ENCODE measurements at places on chromosomes 3 and 15.

GRCh38 chr3:186459108-186459467 lies 85.1 kb downstream of the CRYGS start:
- no peak for DNase-seq

- DNase-seq = no peak
Measured at GRCh38 chr3:66443118-66443803, 57.6 kb downstream of the LRIG1 start.

DNA sequence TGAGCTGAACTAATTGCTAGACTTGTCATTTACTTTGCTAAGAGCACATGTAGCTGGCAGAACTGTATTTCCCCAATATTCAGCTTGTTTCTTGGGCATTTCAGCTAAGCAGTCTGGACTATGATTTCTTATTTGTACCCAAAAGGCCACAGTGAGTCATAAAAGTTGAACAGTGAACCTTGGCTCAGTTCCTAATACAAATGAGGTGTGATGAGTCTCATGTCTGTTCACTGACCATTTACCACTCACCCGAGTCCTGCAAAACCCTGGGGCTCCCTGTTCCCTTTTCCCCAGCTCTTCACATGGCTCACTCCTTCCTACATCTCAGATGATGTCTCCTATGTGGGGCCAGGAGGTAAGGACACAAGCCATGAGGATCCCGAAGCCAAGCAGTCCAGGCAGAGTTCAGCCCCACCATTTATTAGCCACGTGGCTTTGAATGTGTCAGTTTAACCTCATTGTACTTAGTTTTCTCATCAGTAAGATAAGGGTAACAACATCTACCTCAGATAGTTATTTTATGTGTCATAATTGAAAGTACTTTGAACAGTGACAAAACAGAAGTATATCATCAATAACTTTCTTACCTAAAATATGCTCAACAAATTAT lies 239.3 kb downstream of the IL5RA start:
- no peak for DNase-seq

DNA sequence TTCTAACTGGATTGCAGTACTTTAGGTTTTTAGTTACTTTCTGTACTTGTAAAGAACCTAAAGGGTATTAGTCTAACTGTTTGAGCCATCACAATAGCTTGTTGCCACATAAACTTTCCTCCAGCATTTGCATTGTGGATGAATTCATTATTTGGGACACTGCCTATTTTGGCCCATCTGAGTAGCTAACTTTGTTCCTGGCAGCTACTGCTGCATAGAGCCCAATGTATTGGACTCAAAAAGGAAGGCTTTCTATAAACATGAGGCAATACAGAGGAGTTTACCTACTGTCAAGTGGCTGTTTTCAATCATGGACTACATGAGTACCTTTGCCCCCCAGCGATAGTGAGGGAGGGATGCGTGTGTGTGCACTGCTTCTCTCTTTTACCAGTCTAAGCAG lies 1.9 kb downstream of the ROBO2 start:
- DNase-seq = no peak

DNA sequence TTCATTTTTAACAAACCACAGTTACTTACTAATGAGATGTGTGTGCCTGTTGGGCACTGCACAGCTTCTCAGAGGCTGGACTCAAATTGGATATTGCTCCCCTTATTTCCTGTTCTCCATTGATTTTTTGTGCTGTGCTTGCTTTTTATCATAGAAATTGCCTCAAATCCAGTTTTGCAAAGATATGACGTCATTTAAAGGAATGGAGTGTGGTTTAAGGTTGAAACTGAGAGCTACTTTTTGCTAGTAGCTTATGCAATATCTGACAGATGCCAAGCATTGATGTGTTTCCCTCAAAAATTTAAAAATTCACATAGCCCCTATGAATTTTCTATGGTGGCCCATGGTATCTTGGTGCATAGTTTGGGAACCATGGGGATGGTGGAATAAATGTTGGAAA lies 67.7 kb upstream of the ROPN1 start:
- no peak for DNase-seq

DNA sequence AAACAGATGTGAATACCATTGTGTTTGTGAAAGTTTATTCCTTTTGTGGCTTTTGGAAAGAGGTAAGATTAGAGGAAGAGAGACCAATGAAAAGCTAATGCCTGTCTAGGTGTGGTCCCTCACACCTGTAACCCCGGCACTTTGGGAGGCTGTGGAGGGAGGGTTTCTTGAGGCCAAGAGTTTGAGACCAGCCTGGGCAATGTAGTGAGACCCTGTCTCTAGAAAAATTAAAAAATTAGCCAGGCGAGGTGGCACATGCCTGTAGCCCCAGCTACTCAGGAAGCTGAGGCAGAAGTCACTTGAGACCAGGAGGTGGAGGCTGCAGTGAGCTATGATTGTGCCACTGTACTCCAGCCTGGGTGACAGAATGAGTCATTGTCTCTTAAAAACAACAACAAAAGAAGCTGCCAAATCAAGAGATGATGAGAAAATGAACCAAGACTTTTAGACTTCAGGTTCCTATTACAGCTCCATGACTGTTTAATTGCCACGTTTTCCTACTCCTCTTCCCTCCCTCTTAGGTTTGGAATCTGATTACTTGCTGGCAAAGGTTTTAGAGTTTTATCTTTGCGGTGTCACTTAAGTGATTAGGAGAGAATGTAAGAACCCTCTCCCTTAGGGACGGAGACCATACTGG lies 68.7 kb downstream of the CGNL1 start:
- no peak for DNase-seq

GRCh38 chr15:45230245-45230965 lies 21.6 kb upstream of the SLC28A2 start:
- DNase-seq = no peak

GRCh38 chr3:43478118-43478785 lies 143.6 kb downstream of the ANO10 start:
- DNase-seq = no peak

DNA sequence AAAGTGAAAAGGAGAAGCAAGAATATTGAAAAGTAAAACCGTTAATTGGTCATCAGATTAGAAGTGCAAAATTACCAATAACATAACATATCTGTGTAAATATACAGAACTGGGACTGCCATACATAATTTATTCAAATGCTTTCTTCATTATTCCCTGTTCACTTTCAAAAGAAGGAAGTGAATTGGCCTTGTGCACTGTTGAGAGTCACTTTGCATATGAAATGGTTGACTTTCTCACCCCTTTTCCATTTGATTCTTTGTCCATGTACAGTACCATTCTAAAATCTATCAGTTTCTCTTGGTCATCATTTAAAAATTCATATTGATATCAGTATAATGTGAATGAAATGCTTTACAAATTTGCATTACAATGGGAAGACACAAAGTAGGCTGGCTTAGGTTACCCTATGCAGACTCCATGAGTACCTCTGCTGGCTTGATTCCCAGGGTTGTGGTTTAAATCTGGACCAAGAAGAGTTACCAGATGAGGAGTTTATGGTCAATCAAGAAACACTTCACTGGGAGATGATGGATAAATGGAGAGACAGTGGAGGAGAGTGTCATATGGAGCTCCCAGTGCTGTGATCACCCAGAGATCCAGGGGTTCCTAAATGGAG lies 210.9 kb upstream of the TOPAZ1 start:
- no peak for DNase-seq

DNA sequence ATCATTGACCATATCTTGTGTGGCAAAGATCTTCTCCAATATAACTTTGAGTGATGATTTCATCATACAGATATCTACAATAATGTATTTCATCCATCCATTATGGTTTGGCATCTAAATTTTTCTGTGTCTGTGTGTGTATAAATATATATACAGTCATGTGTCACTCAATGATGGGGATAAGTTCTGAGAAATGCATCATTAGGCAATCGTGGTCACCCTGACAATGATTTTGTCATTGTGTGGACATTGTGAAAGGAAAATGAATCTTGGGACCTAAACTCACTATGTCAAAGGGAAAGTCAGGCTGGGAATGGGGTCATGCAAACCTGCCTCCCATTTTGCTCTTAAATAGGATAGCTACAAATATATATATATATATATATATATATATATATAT lies 12.4 kb downstream of the CFAP161 start:
- no peak for DNase-seq

All from activated T-helper 1 cell treated with anti-CD3 and anti-CD28 coated beads, Interleukin-2, amount 50 U/mL, for 16 hours (primary cell).